AG04450 (cell line): ENCODE measurements at places on chromosomes 3 and 15.

DNA sequence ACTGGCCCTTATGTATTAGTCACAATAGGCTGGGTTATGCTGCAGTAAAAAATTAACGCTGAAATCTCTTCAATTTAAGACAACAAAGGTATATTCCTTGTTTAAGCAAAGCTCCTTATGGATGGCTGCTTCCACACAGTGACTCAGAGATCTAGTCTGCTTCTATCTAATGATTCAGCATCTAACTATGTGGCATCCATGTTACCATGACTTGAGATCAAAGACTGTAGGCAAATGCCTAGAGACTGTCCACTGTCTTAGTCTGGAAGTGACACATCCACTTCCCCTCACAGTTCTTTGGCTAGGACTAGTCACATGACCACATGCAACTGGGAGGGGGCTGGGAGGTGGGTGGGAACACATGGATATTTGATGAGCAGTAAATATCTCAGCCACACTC lies 61.3 kb upstream of the PSMD6 start:
- DNase-seq = peak; percentile 29

DNA sequence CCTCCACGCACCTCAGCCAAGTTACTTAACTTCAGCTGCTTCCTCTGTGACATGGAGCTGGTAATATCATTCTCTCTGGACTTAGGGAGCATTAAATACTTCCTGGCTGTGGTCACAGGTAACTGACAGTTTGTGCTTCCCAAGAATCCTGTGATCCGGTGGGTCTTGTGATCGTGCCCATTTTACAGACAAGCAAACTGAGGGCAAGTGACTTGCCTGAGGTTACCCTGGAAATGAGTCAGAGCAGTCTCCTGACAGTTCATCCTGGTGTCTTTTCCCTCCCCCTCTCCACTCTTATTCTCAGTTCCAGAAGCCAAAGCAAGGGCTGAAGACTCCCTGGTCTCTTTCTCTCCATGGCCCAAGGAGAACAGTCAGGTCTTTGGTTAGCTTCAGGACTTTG lies 35.9 kb downstream of the ACAN start:
- no peak for DNase-seq

DNA sequence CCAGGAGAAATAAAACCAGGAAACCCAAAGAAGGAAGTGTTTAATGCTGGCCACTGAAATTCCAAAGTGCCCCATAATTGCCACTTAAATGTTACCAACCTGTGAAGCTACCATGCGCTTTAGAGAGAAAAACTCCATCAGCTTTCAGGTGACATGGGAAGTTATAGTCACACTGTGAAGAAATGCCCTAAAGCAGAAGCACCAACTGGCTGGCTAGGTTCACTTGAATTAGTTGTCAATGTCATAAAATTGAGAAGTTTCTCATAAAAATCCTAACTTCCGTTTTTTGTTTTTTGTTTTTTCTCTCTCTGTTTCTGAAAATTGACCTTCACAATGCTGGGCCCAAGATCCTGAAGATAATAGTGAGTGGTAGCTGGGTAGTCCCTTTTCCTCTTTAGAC lies 167.9 kb upstream of the CTNNB1 start:
- no peak for DNase-seq

- DNase-seq = no peak
These were observed 332.2 kb downstream of the LPP start for GRCh38 chr3:188486126-188486525.

DNA sequence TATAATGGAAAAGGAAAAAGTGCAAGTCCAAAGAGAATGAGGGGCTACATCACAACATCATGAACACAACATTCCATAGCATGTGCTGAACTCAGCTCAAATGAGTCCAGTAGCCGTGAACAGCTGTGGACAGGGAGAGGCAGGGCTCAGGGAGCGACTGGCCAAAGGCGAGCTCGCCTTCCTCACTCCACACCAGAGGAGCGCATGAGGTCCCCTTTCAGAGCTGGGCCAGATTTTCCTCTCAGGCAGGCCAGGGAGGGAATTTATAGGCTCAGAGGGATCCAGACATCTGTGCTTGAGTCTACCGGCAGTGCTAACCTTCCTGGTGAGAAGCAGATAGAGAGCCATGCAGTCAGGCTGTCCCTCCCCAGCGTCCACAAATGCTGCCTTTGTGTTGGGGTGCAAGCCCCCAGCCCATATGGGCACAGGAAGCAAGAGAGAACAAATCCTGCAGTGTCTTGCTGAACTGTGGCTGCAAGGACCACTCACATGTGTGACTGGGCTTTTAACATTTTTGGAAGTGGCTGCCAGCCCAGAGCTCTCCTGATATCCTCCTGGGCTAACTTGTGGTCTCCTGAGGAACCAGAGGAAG lies 32.5 kb downstream of the ARHGEF3 start:
- DNase-seq = no peak

DNA sequence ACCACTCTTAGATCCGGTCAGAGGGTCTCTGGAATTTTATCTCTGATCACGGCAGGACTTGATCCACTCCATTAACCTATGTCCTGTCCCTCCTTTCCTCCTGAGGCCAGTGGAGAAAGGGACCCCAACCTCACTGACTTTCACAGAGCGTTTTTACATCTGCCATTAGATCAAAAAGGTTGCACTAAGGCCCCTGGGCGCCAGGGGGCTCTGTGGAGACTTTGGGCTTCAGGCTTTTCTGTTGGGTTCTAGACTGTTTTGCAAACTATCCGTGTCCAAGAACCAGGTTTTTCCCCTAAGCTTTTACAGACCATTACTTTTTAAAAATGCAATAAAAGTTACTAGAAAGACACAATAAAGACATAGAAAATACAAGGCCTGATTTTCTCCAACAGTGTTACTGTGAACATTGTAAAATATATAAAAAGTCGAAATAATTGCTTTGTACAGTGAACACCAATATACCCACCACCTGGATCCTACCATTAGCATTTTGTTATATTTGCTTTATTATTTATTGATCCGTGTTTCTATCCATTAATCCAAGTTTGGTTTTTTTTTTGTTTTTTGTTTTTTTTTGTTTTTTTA lies 159.7 kb downstream of the POLR2M start:
- no peak for DNase-seq

GRCh38 chr3:31461426-31461825 lies 71.3 kb upstream of the STT3B start:
- DNase-seq = no peak

DNA sequence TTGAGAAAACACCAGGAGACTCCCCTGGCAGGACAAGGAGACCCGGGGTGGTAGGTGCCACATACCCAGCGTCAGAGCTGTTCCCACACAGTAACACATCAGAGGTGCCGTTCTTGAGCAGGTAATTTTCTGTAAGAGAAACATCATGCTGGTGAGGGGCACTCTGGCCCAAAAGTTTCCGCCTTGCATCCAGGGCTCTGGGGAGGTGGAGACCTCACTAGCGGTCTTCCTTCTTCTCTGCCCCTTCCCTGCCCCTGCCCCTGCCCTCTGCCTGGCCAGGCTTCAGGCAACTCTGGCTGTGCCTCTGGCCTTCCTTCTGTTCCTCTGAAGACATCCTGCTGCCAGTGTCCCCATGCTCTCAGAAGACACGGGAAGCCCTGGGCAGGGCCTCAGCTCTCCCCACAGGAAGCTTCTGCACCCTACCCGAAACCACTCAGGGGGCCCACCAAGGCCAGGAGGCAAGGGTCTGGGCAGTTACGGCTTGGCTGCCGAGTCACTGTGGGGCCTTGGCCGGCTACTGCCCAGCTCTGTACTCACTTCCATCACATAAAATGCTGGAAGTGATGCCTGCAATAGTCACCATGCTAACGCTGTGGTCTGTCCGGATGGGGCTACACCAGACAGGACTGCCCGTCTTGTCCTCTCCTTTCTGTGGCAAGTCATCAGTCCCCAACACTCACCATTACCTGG lies 41.3 kb downstream of the SCN5A start:
- no peak for DNase-seq

DNA sequence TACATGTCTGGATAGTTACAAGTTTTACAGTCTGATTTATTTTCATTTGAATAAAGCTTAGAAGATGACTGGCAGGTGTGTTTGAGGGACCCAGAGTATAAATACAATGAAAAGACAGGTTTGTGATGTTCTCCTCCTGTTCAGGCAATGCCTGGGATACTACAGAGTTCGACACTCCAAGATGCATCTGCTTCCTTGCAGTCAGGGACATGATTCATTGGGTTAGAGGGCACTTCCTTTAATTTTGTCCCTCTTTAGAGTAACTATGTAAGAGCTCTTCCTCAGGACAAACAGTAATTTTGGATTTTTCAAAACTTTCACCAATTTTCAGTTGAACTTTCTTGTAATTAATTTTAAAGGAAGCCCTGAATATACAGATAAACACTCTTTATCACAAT lies 102.0 kb downstream of the LMLN start:
- no peak for DNase-seq

- no peak for DNase-seq
These were observed 91.0 kb upstream of the KBTBD8 start for GRCh38 chr3:66907136-66907535.

DNA sequence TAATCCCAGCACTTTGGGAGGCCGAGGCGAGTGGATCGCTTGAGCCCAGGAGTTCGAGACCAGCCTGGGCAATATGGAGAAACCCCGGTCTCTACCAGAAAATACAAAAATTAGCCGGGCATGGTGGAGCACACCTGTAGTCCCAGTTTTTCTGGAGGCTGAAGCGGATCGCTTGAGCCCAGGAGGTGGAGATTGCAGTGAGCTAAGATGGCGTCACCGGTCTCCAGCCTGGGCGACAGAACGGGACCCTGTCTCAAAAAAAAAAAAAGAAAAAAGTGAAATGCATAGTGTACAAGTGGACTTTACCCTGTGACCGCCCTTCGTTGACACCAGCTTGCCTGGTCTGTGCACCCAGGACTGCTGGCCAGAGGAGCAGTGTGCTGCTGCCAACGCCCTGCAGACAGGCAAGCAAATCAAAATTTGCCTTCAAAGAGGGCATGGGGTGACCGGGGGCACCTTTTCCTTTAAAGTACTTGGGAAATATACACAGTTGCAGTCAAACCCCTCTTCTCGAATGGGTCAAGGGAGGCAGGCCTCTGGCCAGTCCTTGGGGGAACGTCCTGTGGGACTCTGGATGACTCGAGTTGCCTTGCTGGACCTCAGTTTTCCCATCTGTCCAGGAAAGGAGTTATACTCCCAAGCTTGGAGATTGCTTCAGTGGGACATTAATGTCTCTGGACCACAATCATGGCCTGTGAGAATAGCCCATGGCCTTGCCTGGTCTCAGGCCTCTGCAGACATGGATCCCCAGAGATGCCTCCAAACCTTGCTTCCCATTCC lies 1.0 kb downstream of the XYLB start:
- no peak for DNase-seq

GRCh38 chr3:29937185-29937584 lies 656.3 kb downstream of the RBMS3 start:
- DNase-seq = no peak

DNA sequence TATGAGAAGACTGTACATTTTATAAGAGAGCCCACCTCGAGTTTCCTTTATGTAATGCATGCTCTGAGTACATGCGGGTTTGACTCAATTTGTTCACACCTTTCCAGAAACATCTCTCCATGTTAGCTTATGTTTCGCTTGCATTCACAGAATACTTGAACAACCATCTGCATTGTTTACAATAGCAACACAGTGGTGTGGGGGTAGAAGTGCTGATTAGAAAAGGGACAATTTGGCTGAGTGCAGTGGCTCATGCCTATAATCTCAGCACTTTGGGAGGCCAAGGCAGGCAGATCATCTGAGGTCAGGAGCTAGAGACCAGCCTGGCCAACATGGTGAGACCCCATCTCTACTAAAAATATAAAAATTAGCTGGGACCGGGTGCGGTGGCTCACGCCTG lies 60.9 kb downstream of the NCEH1 start:
- DNase-seq = no peak

- no peak for DNase-seq
These were observed 155.9 kb upstream of the CNTN4 start for GRCh38 chr3:1942781-1943180.

GRCh38 chr15:22786868-22787698 lies 639 bp downstream of the NIPA1 start:
- DNase-seq = no peak

GRCh38 chr3:39211332-39212130 lies 19.1 kb upstream of the XIRP1 start:
- no peak for DNase-seq

GRCh38 chr3:15180042-15180611 lies 25.9 kb upstream of the CAPN7 start:
- DNase-seq = no peak

GRCh38 chr3:127707851-127708411 lies 35.2 kb downstream of the ABTB1 start:
- no peak for DNase-seq

DNA sequence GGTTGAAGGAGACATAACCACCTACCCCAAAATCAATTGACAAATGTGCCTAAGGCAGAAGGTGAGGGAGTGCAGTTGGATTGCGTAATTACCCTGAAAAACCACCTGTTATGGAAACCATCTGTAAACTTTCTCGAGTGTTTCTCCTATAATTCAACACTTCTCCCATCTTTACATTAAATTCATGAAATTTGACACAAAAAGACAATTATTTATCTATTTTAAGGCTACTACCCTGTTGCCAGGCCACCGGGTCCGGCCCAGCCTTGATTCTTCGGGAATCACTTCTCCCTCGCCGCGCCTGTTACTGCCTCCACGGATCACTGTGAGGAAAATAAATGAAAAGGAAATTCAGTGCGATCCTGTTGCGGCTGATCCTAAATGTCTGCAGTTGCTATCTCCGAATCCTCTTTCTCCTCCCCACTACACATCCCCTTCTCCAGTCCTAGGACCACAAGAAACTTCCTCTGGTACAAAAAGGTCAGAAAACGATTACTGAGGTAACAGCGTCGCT lies 646 bp downstream of the IQCB1 start:
- no peak for DNase-seq

- DNase-seq = no peak
These were observed 17.3 kb downstream of the SV2B start for GRCh38 chr15:91117375-91117774.

DNA sequence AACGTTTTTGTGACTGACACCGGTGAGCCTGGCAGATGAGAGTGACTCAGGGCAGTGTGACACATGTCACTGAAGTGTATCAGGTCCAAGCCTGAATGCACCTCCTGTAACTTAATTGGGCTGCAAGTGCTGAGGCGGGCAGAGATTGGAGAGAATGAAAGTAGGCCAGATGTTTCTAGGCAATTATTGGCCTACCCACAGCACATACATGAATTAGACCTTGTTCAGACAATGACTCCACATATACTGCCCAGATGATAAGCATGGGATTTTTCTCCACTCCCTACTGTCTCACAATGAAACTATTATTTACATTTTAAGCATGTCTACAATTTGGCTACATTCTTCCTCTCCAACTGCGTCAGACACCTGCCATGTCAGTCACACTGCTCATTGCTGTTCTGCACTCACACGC lies 187.3 kb upstream of the ZNF385D start:
- no peak for DNase-seq

- DNase-seq = no peak
These were observed 62.8 kb upstream of the CSPG4 start for GRCh38 chr15:75775296-75776064.

GRCh38 chr3:123834631-123835030 lies 49.5 kb downstream of the MYLK start:
- DNase-seq = peak; percentile 45

- no peak for DNase-seq
These were observed 223.7 kb downstream of the MAGI1 start for GRCh38 chr3:65814845-65815578.

- DNase-seq = no peak
These were observed 133.2 kb upstream of the CHRM5 start for GRCh38 chr15:33834892-33835743.
